Kidney (tissue), 22 donors: ENCODE measurements at places on chromosomes 4 and X.

DNA sequence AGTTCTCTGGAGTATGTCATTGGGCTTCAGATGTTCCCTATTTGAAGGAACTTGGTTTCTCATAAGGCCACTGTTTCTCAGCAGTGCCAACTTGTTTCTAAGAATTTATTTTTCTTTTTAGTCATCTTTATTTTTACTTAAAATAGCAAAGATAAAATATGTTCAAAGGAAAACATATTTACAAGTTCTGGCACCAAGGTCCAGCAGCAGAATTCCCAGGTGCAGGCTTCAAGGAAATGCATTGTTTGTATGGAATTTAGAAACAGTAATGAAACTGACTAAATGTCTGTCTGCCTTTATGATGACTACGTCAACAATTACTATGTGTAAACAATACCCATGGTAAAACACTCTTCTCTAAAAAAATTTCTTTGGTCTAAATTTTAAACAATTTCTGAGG is 109.6 kb downstream of the IL15 start:
- DNase-seq = no peak

GRCh38 chrX:18424482-18425198 is 768 bp upstream of the CDKL5 start:
- DNase-seq = peak; percentile 67

GRCh38 chrX:134613396-134613795 is 44.9 kb downstream of the PLAC1 start:
- no peak for DNase-seq

- DNase-seq = no peak
Observed at GRCh38 chr4:128775477-128775876, 34.0 kb upstream of the JADE1 start.

DNA sequence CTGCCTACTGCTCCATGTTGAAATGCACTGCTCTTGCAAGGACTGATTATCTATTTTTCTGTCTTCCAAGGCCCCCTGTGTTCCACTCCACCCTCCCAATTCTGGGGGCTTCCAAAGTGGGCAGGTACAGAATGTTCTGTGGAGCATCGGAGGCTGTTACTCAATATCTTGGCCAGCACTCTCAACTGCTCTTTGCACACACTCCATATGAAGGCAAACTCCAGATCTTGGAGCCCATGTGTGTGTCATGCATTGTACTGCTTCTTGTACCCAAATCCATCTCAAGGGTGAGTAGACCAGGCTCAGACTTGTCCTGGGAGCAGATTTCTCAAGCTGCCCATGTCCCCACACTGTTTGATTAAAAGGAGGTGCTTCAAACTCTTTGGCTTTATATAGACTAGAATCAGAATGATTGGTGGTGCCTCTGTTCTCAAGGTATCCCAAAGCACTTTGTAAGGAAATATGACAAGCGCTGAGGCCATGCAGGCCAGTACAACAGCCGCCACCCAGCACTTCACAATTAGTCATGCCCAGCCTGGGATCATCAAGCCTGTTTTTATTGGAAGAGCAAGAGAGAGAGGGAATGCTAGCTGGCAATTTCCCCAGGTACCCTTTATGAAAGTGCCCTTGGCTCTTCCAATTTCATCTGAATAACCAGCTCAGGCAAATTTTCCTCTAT is 44.3 kb downstream of the AR start:
- DNase-seq = no peak

DNA sequence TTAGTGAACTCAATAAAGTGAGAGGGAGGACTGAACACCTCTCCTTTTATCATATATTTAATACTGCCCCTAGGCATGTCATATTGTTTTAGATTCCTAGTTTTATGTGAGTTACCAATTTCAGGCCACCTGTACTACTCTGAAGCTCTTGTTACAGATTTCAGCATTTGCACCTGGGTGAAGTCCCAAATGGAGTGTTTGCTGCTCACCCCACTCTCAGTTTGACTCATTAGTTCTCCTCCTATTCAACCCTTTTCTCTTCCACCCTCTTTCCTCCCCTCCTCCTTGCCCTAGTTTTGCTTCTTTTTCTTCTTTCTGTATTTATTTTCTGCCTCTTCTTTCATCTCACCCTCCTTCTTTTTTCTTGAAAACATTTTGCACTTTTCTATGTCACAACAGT is 1852.2 kb upstream of the IGFBP7 start:
- no peak for DNase-seq

DNA sequence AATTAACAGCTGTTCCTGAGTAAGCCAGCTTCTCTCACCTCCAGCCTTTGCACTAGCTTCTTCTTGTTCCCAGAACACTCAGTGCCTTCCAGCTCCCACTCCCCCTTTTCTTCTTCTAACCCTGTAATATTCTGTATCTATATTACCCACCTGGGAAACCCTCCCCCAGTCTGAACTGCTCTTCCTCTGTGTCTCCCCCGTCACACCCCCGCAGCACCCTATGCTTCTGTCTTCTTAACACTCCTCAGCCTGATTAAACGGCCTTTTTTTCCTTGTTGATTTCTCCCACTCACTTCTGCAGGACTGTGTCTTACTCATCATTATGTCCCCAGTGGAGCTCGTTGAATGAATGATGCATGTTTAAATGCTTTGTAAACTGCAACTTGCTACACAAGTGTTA is 9.0 kb upstream of the LONRF3 start:
- DNase-seq = no peak

DNA sequence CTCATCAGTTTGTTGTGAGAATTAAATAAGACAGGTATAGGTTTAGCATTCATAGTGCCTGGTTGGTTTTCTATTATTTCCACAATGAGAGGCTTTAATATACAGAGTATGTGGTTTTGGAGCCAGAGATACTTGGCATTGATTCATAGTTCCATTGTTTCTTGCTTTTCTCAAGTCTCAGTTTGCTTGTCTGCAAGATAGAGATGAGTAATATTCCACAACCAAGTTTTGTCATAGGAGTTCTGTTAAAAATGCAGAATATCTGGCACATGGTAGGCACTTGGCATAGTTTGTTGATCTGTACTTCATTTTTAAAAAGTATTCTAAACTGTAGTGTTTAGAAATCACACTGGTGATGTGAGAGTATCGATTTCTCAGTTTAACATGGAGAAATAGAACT is 37.5 kb upstream of the EDA2R start:
- no peak for DNase-seq

DNA sequence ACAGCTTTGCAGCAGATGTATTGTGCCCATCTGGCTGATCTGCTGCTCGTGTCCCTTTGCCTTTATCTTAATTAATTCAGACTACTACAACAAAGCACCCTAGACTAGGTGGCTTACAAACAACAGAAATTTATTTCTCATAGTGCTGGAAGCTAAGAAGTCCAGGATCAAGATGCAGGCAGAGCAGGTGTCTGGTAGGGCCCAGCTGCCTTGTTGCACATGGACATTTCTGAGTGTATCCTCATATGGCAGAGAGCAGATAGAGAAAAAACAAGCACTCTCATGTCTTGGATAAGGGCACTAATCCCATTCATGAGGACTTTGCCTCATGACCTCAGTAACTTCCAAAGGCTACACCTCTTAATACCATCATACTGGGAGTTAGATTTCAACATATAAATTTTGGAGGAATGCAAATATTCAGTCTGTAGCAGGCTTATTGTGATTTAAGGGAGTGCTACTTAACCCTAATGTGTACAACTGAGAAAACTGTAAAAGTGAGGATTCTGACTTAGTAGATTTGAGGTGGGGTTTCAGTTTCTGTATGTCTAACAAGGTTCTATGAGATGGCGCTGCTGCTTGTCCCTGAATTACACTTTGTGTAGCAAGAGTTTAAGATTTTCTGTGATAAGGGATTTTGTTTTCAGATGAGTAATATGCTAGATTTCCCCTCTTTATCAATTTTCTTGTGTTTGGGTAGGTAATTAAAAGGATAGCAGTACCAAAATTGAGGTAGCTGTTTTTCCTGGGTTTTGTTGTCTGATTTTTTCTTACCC is 473.2 kb upstream of the TECRL start:
- no peak for DNase-seq

GRCh38 chrX:124224528-124224927 is 107.9 kb upstream of the TEX13D start:
- no peak for DNase-seq
